IPS DF 6.9 (cell line): ENCODE measurements at places on chromosomes 4 and X.

DNA sequence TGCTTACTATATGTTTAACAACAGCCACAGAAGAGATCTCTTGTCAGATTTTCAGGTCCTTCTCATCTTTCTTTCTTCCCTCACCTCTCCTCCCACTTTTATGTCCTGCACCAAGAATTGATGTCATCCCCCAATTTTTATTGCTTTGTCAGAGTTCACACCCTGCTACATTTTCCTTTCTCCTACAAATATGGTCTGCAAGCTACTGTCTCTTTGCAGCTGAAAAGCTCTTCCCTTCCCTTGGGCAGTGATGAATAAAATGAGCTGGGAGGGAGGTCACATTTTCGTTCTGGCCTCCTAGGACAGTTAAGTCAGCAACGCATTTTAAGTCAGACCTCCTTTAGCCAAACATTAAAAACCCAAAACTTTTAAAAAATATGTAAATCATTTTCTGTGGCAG lies 26.7 kb upstream of the VEGFD start:
- DNase-seq, result no peak

DNA sequence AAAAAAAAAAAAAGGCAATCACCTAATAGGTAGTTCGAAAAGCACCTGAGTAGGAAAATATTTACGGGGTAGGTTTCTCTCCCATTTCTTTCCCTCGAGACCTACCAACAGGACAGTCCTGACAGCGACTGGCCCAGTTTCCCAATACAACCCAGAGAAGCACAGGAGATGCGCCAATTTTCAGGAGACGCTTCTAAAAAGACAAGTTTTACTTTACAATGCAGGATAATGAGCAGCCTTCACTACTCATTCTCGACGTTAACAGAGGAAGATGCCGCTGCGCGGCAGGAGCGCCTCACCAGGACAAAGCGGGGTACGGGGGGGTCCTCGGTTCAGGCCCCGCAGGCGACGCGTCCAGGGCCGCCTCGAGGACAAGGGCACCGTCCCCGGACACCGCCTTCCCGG lies 708 bp downstream of the BCLAF3 start:
- DNase-seq, result no peak

- peak; percentile 84 for DNase-seq
Observed at GRCh38 chr4:76251441-76252270, at the start of gene FAM47E. FAM47E (plus strand) TSS chr4:76251721; CDS start chr4:76251747, 26 bp downstream.

GRCh38 chrX:7485061-7485460 lies 337.1 kb upstream of the PUDP start:
- no peak for DNase-seq

- no peak for DNase-seq
Observed at GRCh38 chr4:53314252-53314651, 51.6 kb downstream of the SCFD2 start.

DNA sequence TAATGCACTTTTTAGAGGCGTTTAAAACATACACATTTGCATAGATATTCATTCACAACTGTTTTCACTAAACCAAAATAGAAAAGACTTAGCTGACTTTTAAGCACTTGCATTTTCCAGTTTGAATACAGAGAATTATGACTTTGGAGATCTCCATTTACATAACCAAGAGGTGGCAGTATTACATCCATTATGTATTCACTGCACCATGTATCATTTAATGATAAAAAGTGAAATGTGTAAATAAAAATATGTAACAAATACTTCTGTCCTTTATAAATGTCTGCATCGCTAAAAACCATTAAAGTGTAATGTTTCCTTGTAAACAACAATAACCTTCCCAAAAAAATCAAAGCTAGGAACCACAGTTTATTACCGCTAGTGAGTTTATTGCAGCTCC lies 413.2 kb downstream of the FGF13 start:
- DNase-seq, result no peak

GRCh38 chr4:83269256-83269655 lies 15.3 kb downstream of the COQ2 start:
- no peak for DNase-seq

DNA sequence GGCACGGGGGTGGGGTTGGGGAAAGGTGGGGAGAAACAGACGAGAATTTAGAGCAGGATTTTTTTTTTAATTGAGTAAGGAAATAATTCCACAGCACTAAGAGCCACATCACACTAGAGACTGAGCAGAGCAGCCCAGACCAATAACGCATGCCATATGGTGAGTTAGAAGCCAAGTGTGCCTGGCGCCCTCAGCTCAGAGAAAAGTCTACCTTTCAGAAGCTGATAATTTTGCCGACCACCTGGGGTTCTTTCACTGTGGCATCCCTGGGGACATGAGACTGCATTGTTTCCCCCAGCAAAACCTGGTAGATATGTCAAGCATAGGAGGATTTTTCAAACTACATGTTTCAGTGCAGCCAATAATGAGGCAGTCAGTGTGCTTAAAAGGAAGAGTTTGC lies 516.8 kb downstream of the SMARCA1 start:
- DNase-seq, result no peak

- no peak for DNase-seq
Observed at GRCh38 chr4:148926276-148927260, 484.4 kb upstream of the NR3C2 start.

DNA sequence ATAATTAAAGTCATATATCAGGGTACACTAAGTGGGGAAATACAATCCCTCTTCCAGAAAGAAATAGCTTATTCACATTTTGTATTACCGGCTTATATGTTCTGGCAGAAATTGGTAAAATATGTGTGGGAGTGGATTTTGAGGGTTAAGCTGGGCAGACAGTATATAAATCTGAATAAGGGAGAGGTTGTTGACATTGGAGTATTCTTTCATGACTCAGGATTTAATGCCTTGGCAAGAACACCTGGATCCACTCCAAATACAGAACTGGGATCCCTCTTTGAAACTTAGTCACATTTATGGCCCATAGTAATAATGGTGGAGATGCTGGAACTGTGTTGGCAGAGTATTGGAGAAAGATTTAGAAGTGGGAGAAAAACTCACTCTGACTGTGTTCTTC lies 54.3 kb upstream of the TET2 start:
- no peak for DNase-seq

DNA sequence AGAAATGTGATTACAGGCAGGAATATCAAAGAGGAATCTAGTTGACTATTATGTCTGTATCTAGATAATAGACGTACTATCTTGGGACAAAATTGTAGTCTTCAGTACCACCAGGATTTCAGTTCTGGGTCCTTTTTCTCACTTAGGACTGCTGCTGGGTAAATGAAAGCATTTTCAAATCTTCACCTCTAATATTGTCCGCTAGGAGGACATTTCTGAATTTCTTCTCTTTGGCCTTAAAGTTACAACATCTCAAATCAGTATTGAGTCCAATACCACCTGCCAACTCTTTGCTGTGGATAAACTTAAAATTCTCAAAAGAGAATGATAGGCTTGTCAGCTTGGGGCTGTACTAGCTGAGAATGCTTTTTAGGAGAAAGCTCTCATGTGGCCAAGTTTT lies 6.0 kb downstream of the FGF16 start:
- DNase-seq, result no peak

DNA sequence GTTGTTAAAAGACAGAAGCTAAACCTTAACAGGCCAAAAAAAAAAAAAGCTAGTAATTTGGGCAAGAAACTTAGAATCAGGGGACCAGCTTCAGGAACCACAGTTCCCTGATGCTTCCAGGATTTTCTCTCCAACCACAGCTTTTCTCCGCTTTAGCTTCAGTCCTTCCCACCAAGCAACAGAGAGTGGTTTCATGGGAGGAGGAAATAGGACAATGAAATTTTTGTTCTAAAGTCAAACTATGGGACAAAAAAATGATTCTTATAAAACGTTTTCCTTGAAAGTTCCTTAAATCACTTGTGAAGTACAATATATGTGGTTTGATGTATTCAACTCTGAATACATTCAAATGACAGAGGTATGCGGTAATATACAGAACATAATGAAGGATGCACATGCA lies 71.0 kb upstream of the DHX15 start:
- DNase-seq, result no peak

DNA sequence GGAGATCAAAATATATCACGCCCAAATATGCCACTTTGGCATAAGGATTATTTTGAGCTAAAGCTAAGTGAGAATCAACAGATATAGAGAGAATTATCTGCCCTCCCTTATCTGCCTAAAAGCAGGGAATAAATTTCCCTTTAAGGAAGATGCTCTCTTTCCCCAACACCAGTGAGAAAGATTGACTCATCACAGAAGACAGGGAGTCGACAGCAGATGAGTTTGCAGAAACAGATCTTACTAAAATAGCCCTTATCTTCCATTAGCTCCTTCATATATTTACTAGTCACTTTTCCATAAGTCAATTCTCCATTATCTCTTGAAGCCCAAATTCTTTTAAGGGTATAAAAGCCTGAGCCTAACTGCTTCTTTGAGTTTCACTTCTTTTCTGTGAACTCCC lies 156.6 kb downstream of the CAMK2D start:
- DNase-seq, result no peak

DNA sequence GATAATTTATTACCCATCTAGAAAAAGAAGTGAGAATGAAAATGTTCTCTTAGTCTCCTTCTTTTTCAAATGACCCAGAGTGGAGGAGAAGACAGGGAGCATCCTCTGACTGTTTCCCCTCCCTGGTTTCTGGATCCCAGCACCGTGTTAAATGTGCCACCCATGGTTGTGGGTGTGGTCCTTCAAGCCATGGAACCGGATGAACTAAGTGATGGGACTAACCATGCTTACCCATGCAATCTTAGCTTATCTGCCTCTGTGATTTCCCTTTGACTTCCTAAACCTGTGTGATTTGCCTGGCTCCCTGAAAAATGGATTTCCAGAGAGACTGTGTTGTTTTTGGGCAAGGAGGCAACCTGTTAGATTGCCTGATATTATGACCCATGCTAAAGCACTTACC lies 437.1 kb downstream of the MAGEB5 start:
- DNase-seq, result no peak

- no peak for DNase-seq
Observed at GRCh38 chrX:154458116-154458953, at the start of gene PLXNA3. PLXNA3 (plus strand) TSS chrX:154458281; CDS start chrX:154460184, 1,903 bp downstream.

- DNase-seq, result no peak
Observed at GRCh38 chr4:181194096-181194495, 1049.1 kb upstream of the TENM3 start.

DNA sequence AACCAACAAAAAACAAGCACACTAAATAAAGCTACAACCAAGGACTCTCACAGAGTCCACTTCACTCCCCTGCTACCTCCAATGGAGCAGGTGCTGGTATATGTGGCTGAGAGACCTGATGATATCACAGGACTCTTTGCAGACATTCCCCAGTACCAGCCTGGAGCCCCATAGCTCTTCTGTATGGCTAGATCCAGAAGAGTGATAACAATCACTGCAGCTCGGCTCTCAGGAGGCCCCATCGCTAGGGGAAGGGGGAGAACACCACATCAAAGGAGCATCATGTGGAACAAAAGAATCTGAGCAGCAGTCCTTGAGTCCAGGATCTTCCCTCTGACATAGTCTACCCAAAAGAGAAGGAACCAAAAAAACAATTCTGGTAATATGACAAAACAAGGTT lies 237.1 kb upstream of the TLL1 start:
- DNase-seq, result no peak

- DNase-seq, result no peak
Observed at GRCh38 chr4:98634061-98634460, 24.4 kb downstream of the TSPAN5 start.

DNA sequence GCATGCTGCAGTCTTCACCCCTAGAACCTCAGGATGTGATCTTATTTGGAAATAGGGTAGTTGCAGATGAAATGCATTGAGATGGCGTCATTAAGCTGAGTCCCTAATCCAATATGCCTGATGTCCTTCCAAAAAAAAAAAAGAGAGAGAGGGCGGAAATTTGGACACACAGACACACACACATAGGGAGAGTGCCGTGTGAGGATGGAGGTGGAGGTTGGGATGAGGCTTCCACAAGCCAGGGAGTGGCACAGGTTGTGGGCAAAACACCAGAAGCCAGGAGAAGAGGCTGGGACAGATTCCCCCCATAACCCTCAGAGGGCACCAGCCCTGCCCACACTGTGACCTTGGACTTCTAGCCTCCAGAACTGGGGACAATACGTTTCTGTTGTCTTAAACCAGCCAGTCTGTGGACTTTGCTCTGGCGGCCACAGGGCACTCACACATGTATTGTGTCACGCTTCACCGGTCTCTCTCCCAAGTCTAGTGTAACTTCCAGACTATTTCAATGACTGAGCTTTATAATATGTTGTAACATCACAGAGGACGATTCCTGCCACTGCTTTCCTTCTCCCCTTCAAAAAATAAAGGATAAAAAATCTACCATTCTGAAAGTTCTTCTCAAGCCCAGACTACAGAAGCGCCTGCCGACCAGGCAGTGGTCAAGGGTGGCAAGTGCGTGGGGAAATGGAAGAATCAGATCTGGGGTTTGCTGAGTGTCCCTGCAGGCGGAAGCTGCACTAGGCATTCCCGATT lies 35.8 kb upstream of the MAN2B2 start:
- no peak for DNase-seq

GRCh38 chr4:156865451-156865850 lies 106.1 kb downstream of the PDGFC start:
- no peak for DNase-seq

DNA sequence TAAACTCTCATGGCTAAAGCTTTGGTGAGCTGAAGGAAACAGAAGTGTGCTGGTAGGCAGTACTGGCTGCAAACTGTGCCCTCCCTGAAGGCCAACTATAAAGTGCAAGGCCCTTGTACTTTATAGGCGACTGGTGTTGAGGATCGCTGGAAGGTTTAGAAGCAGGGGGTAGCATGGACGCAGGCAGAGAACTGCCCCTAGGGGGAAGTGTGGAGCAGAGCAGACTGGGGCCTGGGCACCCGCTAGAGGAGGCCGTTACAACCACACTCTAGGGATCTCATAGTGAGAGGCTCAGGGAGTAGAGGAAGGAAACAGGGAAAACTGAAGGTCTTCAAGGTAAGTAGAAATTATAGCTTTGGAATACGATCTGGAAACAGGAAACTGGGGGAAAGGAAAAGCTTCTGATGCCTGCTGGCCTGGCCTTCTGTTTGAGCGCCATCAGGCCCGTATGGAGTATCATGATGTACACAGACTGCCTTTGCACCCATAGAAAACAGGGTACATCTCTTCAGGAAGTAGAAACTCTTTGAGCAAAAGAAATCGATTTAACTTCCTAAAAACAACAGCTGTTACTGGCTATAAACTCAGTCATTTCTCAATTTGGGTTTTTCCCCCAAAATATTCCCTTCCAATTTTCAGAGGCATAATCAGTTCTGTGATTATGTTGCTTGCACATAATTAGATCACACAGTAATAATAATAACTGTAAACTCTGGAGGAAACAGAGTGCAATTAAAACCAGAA lies 23.9 kb upstream of the TMSB4X start:
- no peak for DNase-seq

DNA sequence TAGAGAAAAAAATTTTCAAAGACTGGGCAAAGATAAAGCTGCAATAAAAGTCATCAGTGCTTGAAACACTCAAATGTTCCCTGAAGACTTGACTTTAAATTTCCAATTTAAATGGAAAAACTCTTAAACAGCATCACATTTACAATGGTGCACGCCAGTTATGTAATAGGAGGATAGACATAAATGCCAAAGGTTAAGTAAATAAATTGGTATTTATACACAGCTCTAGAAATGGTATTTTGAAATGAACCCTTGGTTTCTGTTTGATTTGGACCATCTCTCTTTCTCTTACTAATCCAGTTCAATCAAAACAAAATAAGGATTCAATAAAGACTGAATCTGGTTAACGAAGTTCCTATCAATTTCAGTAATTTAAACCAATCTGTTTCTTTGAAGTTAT lies 272.6 kb downstream of the GPM6A start:
- DNase-seq, result no peak
